Activated CD4-positive, CD25-positive, alpha-beta regulatory T cell treated with anti-CD3 and anti-CD28 coated beads, Interleukin-2, amount 50 U/mL, for 24 hours (primary cell): ENCODE measurements at places on chromosomes 4 and X.

- ATAC-seq, result no peak
Observed at GRCh38 chrX:111581086-111581485, 69.6 kb downstream of the SERTM2 start.

DNA sequence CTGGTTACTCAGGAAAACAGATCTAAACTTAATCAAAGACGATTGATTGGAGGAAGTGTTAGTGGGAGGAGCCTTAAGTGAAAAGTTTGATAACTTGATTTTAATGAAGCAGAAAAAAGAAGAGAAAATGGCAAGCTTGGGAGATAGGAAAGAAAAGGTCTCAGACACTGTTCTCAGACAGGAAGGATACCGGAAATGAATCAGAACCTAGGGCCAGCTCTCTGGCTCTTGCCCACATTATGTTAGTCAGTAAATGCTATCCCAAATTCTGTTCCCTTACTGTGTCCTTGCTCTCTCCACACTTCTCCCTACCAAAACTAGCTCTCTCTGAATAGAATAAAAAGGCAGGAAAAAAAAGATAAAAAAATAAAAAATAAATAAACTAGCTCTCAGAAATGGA lies 48.6 kb upstream of the TMEM164 start:
- ATAC-seq, result no peak

- no peak for ATAC-seq
Observed at GRCh38 chrX:13165266-13166189, 121.1 kb upstream of the FAM9C start.

- ATAC-seq, result no peak
Observed at GRCh38 chr4:107312366-107312765, 276.3 kb upstream of the DKK2 start.

DNA sequence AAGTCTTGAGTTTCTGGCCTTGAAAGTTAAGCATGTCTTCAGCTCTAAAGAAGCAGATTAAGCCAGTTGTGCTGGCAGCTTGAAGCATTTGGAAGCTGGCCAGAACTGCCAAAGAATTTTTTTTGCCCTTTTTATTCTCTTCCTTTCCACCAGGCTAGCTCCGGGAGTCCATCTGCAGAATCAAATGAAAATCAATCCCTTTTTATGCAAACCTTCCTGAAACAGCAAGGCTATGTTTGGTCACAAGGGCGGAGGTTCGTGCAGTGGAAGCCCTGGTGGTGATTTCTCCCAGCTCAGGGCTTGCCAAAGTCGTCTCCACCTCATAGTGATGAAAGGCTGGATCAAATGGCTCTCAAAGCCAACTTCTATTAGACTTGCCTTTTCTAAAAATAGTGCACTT lies 21.6 kb upstream of the C4orf54 start:
- ATAC-seq, result no peak

GRCh38 chr4:14771094-14771493 lies 231.2 kb upstream of the CPEB2 start:
- no peak for ATAC-seq

DNA sequence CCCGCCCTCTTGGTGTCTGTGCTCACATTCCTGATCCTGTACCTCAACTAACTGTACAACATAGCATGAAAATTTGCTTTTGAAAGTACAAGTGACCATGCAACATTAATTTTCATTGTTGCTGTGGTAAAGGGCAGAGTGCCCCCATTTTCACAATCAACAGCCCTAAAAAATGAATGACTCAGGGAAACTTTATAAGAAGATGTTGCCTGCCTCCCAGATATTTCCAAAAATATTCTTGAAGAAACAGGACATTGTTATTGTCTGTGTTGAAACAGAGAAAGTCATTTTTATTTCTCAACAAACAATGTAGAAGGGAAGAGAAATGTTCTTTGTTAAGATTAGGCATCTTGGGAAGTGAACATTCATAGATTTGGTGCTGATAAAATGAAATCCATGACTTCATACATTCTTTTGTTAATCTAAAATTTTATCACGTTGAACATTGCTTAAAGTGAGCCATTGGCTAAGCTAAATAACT lies 113.9 kb upstream of the ANXA3 start:
- ATAC-seq, result no peak

DNA sequence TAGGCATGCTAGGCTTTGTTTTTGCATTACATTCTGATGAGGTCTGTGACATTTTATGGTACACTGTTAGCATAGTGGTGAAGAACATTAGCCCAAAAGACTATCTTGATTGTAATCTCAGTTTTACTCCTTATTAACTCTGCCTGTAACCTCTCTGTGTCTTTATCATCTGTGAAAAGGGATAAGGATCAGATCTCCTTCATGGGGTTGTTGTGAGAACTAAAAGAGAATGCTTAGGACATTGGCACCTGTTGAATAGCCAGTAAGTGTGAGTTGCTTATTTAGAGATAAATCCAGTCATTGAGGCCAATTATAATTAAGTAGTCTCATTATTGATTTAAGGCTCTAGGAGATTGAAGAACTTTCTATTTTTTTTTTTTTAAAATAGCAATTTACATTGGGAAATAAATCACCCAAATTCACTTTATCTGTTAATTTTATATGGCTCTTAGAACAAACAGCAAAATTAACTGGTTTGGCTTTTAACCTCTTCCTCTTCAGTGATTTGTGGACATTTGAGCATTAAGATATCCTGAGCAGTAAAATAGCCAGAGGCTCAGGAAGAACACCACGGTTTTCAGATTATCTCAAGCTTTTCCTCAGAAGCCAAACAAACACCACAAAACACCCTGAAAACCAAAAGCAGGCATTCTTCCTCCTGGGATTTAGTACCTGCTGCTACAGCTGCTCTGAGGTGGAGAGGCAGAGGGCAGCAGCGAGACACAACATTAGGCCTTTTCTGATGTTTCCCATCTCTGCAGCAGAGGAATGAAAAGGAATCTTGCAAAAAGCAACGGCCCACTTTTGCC lies 192.9 kb downstream of the ARHGAP10 start:
- no peak for ATAC-seq

- no peak for ATAC-seq
Observed at GRCh38 chr4:21986307-21986706, 37.7 kb upstream of the KCNIP4 start.

DNA sequence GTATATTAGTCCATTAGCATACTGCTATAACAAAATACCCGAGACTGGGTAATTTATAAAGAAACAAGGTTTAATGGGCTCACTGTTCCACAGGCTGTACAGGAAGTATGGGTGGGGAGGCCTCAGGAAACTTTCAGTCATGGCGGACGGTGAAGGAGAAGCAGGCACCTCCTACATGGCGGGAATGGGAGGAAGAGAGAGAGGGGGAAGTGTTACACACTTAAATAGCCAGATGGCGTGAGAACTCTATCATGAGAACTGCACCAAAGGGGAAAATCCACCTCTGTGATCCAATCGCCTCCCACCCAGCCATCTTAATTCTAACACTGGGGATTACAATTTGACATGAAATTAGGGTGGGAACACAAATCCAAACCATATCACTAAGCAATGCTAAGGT lies 98.9 kb upstream of the SH3RF1 start:
- ATAC-seq, result no peak

DNA sequence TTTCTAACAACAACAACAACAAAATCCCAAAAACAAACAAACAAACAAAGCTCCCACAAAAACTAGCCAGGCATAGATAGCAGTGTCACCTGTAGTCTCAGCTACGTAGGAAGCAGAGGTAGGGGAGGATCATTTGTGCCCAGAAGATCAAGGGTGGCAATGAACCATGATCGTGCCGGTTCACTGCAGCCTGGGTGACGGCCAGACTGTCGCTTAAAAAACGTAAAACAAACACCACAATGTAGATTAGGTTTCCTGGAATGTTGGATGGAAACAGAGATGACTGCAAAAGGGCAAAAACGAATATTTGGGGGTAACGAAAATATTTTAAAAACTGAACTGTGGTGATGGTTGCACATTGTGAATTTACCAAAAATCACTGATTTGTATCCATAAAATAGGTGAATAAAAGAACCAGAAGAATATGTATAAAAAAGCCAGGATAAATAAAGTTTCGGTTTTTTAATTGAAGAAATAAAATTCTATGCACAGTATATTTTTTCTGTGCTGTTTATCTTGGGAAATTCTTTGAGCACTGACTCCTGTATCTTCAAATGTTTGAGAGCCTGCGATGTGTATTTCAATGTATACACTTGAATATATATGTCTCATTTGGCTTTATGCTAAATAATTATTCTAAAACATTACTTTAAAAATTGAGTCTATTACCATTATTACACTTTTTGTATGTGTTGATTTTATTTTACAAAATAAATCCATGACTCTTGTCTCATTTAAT lies 1477.0 kb downstream of the PCDH7 start:
- no peak for ATAC-seq

DNA sequence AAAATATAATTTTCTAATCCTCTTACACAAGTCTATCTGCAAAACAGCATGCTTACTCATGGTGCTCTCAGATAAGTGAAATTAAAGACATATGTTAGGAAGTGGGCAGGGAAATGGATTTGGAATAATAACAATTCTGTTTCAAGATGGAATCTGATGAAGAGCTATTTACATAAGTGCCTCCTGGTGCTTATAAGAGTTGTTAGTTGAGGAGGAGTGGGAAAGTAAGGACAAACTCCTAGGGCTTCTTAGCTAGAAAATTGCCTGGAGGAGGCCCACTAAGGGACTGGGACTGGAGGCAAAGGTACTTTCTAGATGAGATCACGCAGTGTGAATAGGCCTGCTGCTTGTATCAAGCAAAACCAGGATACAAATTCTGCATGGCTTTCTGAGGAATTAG lies 939.8 kb downstream of the GLUD2 start:
- ATAC-seq, result no peak

- ATAC-seq, result no peak
Observed at GRCh38 chr4:156784970-156785369, 186.6 kb downstream of the PDGFC start.

DNA sequence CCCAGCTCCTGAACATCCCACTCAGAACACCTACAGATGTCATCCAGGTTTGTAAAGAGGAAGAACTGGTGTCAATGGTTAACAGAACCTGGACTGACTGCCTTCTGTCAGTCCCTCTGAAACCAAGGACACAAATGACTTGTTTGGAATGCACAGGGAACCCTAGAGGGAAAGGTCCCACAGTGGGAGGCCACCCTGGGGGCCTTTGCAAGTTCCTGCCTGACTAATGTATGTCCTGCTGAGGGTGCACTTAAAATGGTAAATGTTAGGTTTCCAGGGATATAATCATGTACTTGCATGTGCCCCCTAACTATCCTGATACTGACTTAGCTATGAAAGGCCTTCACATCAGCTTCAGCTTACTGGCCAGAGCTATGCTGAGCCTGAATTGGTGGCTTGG lies 15.0 kb upstream of the XAGE2 start:
- no peak for ATAC-seq

DNA sequence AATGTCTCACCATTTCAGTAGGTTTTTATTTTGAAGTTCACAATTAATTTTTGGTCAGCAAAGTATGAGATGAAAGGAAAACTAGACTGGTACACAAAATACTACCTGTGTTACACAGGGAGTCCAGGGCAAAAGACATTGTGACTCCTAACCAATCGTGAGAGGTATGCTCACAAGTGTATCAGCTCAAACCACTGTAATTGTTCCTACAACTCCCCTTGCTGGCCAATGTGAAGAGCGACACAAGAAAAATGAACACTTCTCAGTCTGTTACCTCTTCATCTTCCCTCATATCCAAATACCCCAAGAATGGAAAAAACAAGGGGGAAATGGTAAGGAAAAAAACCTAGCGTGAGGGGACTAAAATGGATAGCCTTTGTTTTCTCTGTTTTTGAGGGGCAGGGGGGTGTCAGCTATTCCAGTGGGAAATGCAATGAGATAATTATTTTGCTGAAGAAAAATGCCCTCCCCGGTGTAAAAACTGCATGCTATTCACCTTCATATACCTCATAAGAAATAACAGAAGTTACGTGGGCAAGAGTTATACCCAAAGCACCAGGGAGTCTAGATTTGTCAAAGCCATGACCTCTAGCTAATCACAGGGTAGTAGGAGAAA lies 30.6 kb upstream of the NSUN7 start:
- no peak for ATAC-seq

GRCh38 chr4:40843696-40844095 lies 93.9 kb downstream of the NSUN7 start:
- peak; percentile 64 for ATAC-seq

DNA sequence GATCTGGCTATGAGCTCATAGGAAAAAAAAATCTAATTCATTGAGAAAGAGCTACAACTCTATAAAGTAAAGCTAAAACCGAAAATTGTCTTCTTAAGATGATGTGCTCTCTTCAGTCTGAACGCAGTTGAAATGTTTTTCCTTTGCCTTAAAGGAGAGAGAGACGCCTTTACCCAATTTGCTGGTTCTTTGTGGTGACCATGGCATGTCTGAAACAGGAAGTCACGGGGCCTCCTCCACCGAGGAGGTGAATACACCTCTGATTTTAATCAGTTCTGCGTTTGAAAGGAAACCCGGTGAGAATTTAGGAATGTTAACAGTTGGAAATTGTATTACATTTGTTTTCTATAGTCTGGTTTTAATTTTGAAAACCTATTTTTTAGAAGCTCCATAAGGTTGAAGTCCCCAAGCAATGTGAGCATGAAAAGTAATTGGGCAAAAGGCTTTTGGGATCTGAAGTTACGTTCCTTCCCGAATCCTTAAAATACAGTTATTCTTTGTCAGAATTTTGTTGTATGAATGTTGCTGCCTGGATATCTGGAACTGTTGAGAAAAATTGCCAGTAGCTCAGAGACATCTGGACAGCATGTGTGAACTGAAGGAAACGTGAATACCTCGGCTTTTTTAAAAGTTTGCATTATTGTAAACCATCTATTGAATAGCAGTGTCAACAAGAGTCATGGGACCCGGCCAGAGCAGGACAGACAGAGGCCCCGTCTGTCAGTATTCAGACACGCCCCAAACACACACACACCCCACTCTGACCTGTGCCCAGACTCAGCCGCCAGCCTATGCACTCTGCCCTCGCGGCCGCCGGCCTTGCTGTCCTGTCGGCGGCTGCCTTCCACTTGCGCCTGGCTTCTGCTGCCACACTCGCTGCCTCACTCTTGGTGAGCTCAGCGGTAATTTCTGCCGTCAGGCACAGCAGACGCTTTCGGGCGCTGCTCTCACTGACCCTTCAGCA lies 9.9 kb downstream of the PIGG start:
- ATAC-seq, result no peak

DNA sequence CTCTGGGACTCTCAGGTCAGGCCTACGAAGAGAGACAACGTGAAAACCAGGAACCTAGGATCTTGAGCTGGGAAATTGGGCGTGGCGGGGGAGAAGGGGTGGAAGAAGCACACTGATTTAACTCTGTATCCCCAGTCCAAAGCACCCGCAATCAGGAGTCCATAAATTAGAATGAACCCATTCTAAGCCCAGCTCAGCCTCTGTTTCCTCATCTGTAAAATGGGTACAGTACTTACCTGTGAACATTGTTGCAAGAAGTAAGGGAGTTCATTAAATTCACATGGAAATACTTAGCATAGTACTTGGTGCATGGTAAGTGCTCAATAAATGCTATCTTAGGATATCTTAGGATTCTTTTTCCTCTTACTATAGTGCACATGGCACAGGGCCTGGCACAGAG lies 326.7 kb downstream of the BCOR start:
- no peak for ATAC-seq
